EH (cell line): ENCODE measurements at places on chromosomes 7 and 10.

- DNase-seq: peak; percentile 90
Observed at GRCh38 chr10:121771966-121772365, 155.9 kb downstream of the ATE1 start.

DNA sequence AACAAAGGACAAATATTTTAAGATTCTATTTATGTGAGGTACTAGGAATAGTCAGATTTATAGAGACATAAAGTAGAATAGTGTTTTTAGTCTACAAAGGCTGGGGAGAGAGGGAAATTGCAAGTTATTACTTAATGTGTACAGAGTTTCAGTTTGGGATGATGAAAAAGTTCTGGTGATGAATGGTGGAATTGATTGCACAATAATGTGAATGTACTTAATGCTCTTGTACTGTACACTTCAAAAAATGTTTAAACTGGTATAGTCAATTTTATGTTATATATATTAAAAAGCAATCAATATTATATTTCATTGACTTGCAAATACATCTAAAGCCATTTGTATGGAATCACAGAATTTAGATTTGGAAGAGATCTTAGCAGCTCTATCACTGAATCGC is 213.4 kb downstream of the PPP1R3A start:
- no peak for DNase-seq

DNA sequence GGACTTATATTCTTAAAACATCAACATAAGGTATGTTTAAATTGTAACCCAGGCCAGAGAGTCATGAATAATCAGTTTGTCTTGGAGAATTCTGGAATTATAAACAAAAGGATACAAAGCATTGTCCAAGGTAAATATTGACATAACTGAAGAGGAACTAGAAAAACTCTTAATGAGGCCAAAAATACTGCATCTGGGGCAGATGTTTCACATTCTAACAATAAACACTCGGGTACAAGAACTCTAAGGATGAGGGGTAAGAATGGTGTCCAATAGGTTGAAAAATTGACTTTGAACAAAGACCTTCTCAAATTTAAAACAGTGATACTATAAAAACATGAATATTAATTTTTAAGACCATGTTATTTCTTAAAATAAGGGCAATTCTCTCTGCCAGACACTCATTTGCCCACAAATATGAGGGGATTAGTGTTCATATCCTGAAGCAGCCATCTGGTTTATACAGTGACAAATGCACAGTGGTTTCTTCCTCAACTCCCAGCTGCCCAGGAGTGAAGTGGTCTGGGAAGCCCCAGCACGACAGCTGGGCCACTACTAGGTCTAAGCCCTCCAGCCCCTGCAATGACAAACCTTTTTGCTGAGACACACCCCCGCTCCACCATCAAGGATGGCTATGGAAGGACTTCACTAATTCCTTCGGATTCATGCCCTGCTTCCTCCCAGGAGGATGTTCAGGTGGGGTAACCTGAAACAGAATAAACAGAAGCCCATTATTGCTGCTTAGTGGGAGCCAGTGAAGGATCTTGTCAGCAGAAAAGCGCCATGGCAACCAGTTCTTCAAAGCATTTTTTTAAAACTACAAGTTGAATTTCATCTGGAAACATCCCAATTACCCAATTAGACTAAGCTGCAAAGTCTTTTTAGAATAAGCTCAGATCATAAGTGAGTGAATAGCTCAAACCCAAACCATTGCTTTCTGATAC is 107.5 kb upstream of the ARID5B start:
- peak; percentile 83 for DNase-seq

DNA sequence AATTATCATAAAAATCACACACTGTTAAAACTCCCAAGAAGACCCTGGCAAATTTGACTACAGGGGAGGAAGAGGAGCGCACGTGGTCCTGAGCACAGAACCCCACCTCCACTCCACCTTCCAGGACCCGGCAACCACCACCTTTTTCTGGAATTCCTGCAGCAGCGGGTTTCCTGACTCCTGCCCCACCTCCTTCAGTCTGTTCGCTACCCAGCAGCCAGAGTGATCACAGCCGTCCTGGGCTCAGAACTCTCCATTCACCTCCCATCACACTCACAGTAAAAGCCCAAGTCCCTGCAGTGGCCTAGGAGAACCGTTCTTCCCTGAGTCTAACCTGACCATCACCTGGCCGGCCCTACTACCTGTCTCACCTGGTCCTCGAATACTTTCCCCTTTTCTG is 107.4 kb upstream of the FAM204A start:
- DNase-seq: no peak

DNA sequence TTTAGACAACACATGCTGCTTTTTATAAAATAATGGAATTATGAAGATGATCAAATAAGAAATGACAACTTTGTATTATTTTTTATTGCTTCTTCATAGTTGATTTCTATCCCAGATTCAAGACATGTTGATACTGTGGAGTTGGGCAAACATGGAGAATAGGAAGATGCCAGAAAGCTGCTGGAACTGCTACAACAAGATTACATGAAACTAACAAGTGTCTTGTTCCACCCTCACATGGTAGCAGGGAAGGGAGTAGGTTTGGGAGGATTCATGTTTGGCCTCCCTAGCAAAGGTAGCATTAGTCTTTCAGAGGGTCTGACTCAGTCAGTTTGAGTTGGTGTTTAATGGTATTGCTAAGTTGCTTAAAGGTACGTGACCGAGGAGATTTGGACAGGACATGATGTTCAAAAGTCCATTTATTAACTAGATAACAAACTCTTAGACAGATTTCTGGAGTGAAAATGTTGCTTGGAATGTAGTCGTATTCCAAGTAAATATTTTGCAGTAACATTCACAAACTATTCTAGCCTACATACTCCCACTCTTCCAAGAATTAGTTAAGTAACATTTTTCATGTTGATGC is 33.1 kb downstream of the PRR15 start:
- DNase-seq: no peak

- no peak for DNase-seq
Observed at GRCh38 chr7:12434012-12434642, 30.5 kb upstream of the VWDE start.

DNA sequence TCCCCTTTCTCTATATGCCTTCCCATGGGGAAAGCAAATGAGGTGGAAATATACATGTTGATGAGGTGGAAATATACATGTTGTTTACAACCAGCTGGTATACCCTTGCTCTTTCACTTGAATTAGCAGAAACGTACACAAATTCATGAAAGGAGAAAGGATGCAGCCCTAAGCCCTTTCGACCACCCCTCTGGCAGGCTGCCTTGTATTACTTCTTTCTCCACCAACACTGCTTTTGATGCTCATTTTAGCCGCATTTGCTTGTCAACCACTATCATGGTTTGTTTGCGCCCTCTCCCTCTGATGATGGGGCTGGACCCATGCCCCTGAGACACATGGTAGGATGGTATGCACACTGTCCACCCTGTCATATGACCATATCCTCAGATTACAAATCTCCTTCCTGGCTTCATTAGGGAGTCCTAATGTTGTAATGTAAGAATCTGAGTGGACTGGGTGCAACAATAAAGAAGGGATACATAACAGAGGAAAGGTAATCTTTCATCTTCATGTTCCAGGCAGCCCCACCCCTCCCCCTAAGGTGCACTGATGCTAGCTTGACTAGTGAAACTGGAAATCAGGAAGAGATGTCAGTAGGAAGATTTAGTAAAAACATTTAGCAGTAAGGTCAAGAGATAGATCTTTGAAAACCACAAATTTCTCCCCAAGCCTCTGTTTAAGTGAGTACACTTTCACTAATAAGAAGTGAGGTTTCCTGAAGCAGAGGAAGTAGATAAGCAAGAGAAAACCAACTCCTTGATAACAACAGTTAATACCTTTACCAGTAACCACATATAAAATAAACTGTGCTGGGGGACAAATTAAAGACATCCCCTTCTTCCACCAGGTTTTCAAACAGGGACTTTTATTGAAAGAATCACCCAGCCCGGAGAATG is 536.8 kb upstream of the NRP1 start:
- no peak for DNase-seq
